ENCODE measurements at places on chromosomes 4 and X. TPM values are rescaled to one million over a fixed set of nuclear protein-coding genes. Genes with fewer than 3 reads are reported as not detected.

Gene KLHL34
- 0.15 TPM for total RNA-seq

Gene CDS1
- total RNA-seq, result not detected

Gene CLNK
- 0.61 TPM for total RNA-seq

Gene CHM
- total RNA-seq, result 12.5 TPM

Gene CSN3
- not detected for total RNA-seq

Gene PITX2
- total RNA-seq, result not detected

Gene SULT1E1
- total RNA-seq, result not detected

Gene PALLD
- total RNA-seq, result 3.7 TPM

Gene FREM3
- total RNA-seq, result not detected

Gene CRLF2
- 0.96 TPM for total RNA-seq

Gene SSX4
- not detected for total RNA-seq

Gene INTS6L
- 22.8 TPM for total RNA-seq

Gene SPANXA1
- total RNA-seq, result not detected

Measured in activated CD8-positive, alpha-beta memory T cell treated with anti-CD3 and anti-CD28 coated beads, Interleukin-2, amount 10 ng/mL, durations not matched to agents 7 days and 5 days (primary cell).